Keratinocyte (primary cell): ENCODE measurements at places on chromosomes 1 and 21. TPM values are rescaled to one million over a fixed set of nuclear protein-coding genes. Genes with fewer than 3 reads are reported as not detected.

Gene U2AF1
- 13.6 to 61.2 TPM (median 22.8 TPM) in 3 replicates for polyA plus RNA-seq

Gene ST3GAL3
- polyA plus RNA-seq, result 8.5 to 14.6 TPM (median 10.0 TPM) in 3 replicates

Gene CHIA
- not detected in 3 replicates for polyA plus RNA-seq

Gene TMEM52
- 0.10 to 0.35 TPM (median 0.10 TPM) in 3 replicates for polyA plus RNA-seq

Gene PHLDA3
- 47.0 to 104 TPM (median 48.2 TPM) in 3 replicates for polyA plus RNA-seq

Gene TARS2
- 26.6 to 37.5 TPM (median 28.4 TPM) in 3 replicates for polyA plus RNA-seq

Gene ZFP69B
- 1.1 to 1.9 TPM (median 1.7 TPM) in 3 replicates for polyA plus RNA-seq

Gene SELP
- 0.09 TPM in 1 of 3 replicates, not detected in the others for polyA plus RNA-seq

Gene GBP5
- 0.02 to 0.04 TPM (median 0.03 TPM) in 3 replicates for polyA plus RNA-seq

Gene DMBX1
- polyA plus RNA-seq, result not detected in 3 replicates

Gene TRABD2B
- 0.13 to 0.35 TPM (median 0.16 TPM) in 3 replicates for polyA plus RNA-seq

Gene PLEKHN1
- polyA plus RNA-seq, result 2.5 to 4.9 TPM (median 3.8 TPM) in 3 replicates

Gene C1orf141
- polyA plus RNA-seq, result not detected in 3 replicates
